T-helper 22 cell (primary cell): ENCODE measurements at places on chromosomes 2 and 18.

GRCh38 chr2:187614756-187615155 is 60.5 kb upstream of the TFPI start:
- DNase-seq: no peak

GRCh38 chr2:223460774-223461211 is 141.4 kb downstream of the SCG2 start:
- DNase-seq: no peak

- DNase-seq: no peak
These were observed 62.1 kb downstream of the EMILIN2 start for GRCh38 chr18:2908946-2909335.

DNA sequence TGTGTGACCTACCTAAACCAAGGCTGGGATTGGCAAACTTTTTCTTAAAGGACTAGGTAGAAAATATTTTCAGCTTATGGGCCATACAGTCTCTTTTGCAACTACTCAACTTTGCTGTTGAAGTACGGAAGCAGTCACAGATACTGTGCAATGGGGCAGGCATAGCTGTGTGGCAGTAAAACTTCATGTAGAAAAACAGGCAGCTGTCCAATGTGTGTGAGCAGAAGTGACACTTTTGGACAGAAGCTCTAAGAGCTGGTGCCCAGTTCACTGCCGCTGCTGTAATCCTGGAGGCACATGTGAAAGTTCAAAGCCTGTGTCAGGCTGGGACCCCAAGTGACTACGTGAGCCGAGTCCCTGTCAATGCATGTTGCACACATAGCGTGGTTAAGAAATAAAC is 46.7 kb downstream of the MAPK4 start:
- no peak for DNase-seq

GRCh38 chr18:23684515-23685197 is 4.6 kb upstream of the LAMA3 start:
- no peak for DNase-seq

DNA sequence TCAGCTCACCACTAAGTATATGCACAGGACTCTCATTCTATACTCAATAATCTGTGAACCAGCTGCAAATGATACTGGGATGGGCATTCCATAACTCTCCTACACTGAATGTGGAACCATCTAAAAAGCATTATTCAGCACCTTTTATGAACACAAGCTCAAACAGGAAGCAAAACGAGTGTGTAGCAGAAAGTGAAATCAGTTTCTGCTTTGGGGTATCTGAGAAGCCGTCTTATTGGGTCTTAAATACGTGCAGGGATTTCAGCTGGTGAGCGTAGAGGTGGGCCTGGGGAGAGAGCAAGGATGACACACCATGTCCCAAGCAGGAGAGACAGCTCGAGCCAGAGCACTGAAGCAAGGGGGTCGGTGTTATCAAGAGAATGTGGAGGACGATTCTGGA is 120.0 kb upstream of the TTN start:
- no peak for DNase-seq

- DNase-seq: no peak
These were observed 44.0 kb upstream of the BIN1 start for GRCh38 chr2:127150996-127151395.

GRCh38 chr2:64650296-64650695 is 3.4 kb downstream of the SERTAD2 start:
- no peak for DNase-seq

DNA sequence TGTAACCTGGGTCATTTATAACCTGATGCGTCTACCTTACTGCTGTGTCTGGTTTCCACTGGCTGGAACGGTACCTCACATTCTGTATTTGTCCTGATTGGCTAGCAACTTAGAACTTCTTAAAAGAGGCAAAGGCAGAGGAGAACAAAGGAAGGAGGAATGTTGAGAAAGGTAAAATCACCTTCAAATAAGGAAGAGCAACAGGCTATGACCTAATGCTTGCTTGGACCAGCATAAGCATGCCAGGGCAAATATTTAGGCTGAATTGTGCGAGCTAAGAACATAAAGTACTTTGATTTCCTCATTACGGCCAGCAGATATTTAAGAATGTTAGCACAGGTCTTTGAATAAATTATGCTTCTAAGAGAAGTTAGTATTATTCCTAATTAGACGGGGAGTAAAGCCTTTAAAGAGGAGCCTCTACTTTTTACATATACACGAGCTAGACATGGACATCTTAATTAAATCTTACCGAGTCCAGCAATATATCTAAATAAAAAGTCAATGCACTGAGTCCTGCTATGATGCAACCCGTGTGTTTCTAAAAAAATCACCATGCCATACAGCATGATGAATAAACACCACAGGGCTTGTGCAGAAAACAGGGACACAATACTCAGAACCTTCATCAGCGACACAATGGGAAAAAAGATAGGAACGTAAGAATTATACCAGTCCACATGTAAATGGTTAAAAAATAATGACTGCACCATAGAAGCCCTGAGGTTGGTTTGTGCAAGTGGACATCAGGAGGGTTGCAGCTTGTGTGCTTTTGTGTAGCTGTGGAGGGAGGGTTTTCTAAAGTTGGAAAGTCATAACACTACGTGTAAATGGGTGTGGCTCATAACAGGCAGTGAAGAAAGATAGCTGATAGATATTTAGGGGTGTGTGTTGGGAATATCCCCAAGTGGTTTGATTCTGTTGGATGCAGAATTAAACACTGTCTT is 14.2 kb downstream of the SEPTIN2 start:
- no peak for DNase-seq

DNA sequence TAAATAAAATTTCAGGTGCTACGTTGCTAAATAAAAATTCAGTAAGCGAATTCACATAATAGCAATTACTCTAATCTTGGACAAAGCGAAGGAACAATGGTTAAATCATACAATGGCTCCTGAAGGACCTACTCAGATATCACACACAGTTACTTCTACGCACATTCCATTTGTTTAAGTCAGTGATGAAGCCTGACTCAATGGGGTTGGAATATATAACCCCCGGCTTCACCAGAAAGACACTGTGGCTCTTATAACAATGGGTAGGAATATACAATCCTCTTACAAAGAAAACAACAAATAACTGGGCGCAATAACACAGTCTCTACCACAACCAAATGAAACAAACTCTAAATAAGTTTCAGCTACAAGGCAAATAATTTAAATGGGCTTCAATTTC is 349.5 kb downstream of the IRS1 start:
- DNase-seq: no peak

- no peak for DNase-seq
These were observed 206.1 kb downstream of the FAM210A start for GRCh38 chr18:13520306-13520705.

DNA sequence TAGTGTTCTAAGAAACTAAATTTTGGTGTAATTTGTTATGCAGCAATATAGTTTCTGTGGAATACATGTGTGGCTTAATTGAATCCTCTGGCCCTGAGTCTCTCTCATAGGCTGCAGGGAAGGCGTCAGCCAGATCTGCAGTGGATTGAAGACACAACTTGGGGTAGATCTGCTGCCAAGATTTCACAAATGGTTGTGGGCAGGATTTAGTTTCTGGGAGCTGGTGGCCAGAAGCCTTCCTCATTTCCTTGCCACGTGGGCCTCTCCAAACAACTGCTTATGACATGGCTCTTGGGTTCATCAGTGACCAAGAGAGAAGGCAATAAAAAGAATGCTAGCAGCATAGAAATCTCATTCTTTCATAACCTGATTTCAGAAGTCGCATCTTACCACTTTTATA is 28.2 kb downstream of the CCDC102B start:
- DNase-seq: no peak

DNA sequence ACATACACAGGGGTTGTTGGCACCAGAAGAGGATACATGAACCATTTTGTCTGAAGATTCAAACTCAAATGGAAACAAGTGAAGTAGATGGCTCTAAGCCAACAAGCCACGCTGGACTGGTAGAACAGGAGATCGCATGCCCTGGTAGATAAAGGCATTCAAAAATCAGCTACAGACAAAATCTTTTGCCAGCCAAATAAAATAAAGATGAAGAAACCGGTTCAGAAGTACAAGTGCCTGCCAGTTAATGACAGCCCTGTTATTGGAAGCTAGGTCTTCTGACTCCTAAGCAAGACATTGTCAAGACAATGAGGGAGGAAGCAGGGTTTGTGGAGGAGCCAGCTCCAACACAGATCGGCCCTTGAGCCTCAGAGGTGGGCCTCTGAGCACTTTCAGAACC is 52.3 kb downstream of the EHD3 start:
- DNase-seq: no peak

DNA sequence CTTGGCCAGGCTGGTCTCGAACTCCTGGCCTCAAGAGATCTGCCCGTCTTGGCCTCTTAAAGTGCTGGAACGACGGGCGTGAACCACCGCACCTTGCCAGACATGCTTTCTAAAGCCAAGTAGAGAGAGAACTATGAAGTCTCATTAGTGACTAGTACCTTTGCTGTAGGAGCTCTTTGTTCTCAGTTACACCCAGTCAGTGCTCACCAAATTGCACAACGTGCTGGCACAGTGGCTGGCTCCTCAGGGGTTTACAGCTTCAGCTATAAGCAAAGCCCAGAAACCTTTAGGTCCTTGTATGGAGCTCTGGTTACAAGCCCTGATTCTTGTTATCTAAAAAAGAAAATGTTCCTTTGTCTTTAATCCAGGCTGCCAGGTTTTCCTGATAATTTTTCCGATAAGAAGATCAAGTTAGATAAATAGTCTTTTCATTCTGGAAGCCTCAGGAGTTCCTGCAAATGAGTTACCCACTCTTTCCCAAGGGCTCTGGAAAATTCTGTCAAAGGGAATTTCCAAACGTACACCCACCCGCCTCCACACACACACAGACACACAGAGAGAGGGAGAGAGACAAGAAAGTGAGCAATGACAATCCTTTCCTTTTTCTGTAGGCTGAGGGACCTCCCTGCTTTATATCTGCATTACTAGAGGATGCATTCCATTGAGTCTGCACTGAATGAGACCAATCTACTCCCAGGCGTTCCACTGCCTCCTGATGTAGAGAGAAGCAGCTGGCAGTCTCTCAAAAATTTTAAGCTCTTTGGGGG is 100.2 kb upstream of the CSRNP3 start:
- DNase-seq: no peak

GRCh38 chr2:234305846-234306245 is 191.0 kb downstream of the ARL4C start:
- no peak for DNase-seq

DNA sequence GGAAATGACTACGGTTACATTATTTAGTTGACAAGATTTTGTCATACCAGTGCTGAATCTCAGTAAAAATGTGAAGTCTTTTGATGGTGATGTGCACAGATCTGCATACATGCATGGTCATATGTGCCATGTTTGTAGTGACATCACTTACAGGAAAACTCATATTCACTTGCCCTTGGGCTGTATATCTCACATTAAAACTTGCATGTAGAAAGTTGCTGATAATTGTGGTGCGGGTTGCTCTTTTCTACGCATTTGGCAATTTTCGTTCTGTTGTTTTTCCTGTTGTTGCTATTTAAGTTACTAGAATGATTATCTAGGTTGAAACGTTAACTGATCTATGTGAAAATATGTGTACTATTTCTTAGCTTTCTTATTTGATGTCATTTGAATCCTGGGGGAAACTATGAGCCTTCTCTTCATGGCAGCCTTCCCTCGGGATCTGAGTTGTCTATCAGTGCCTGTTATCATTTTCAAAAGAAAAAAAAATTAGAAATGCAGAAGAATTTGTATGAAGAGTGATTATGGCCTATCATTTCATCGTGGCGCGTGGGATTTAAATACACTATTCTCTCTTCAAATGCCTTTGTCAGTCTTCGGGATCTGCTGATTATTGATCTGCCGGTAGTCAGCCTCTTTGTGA is 296.6 kb downstream of the TMX3 start:
- DNase-seq: no peak

GRCh38 chr2:228283491-228284171 is 102.1 kb upstream of the SPHKAP start:
- DNase-seq: no peak

DNA sequence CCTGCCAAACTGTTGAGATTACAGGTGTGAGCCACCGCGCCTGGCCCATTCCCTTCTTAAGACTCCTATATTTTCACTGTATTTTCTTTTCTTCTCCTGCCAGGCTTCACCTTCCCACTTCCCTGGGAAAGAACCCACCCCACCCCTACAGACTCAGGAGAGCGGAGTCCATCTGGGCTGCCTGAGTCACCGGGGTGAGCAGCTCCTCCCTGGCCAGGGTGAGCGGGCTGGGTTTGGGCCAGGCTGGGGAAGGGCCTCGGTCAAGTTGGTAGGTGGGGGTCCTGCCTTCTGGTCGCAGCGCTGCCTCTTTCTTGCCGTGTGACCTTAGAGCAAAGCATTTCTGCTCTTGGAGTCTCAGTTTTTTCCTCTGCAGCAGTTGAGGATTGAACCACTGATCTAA is 2.1 kb upstream of the GAREM2 start:
- DNase-seq: no peak

DNA sequence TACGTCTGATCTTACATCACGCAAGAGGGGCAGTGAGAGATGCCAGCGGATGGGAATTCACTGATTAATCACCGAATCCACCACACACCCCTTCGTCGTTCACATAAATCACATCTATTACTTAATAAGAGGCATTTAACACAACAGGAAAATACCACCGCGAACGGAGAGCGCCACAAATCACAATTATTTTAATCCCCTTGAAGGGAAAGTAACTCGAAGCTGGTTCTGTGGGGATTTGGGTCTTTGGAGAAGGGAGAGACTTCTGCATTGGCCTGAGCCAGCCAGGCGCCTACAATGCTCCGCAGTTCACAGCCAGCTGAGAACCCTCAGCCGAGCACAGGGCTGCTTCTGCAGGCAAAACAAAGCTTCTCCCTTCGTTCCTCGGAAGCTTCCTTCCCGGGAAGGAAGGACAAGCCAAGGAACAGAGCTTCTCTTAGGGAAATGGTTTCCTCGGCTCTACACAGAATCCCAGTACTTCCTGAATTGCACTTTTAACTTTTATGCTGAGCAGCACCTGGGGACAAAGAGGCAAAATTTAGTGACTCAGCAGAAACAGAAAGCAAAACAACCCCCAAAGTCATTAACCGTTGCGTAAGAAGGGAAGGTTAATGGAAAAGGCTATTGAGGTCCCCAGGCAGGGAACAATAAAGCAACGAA is at the start of gene LRP1B:
Gene LRP1B, minus strand, starts transcription at position 7 of the 660 bp plus-strand sequence. CDS start 287 bp downstream, outside the sequence.
- no peak for DNase-seq

DNA sequence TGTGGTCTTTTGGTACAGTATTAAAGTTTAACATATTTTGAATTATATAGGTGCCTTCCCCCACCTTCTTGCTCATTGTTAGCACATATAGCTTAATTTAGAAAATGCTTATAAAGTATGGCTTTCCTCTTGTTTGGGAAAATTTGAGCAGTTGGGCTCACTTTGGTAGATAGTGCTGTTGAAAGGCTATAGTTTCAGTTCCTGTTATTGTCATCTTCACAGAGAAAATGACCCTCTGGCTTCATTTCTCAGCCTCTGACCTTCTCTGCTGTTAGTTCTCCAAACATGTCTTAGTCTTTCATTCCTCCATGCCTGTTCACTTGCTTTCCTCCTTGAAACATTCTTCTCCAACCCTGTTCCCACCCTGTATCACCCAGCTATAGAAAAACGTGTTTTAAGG is 200.6 kb downstream of the WDR7 start:
- DNase-seq: no peak

GRCh38 chr2:100260712-100261620 is 61.3 kb downstream of the LONRF2 start:
- no peak for DNase-seq

GRCh38 chr18:9354256-9354655 is 19.7 kb downstream of the TWSG1 start:
- no peak for DNase-seq

GRCh38 chr2:109031476-109032228 is 42.6 kb upstream of the EDAR start:
- DNase-seq: peak; percentile 51

GRCh38 chr2:101883860-101884259 is 107.9 kb upstream of the IL1R2 start:
- DNase-seq: no peak
